Fibroblast of lung (primary cell): ENCODE measurements at places on chromosomes 11 and 22. TPM values are rescaled to one million over a fixed set of nuclear protein-coding genes. Genes with fewer than 3 reads are reported as not detected.

DNA sequence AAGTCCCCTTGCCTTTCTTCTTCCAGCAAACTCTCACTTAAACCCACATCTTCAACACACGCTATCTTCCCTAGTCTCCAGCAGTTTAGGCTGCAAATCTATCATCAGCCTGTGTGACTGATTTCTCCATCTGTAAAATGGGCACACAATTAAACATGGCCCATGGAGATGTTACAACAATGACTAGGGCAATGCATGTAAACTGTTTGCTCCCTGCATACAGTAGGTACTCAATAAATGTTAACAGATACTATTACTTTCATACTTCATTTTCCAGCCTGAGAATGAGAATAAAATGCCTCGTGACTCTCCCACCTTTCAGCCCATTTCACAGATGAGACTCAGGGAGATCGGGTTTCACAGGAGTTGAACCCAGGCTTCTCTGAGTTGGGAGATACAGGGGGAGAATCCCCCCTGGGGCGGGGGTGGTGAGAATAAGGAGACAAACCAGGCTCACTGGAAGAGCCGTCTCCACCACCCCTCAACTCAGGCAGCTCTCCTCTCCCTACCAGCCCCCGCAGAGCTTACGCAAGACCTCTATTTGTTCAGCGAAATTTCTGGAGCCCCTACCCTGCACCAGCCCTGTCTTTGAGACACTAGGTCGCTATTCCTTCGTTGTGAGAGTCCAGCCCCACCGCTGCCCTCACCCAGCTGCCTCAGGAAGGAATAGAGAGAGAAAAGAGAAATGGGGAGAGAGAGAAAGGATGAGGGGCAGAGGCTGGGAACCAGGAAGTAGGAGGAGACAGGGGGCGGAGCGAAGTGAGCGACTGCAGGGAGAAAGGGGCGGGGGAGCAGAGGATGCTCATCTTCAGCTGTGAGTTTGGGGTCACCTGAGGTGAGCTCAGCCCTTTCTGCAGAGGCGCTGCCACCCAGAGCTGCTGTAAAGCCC, 42.1 kb upstream of the KLHL35 start:
- DNase-seq = peak; percentile 52

GRCh38 chr11:113163291-113164030, 150.9 kb upstream of the TTC12 start:
- peak; percentile 3 for DNase-seq

- DNase-seq = no peak
Measured at GRCh38 chr11:24043842-24044241, 453.0 kb upstream of the LUZP2 start.

DNA sequence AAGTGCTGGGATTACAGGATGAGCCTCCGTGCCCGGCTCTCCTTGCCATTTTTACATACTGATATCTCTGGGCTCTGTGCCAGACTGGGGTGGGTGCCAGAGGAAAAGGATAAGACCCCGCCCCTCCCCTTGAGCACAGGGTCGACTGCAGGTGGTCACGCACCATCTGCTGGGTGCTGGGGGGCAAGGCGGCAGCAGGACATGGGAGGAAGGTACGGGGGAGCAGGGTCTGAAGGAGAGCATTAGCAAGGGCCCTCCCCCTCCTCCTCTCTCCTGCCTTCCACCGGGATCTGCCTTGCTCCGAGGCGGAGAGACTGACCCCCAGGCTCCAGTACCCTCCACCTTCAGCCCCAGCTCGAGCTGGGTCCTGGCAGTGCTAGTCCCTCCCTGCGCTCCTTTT, 9.7 kb upstream of the PGA3 start:
- DNase-seq = no peak

DNA sequence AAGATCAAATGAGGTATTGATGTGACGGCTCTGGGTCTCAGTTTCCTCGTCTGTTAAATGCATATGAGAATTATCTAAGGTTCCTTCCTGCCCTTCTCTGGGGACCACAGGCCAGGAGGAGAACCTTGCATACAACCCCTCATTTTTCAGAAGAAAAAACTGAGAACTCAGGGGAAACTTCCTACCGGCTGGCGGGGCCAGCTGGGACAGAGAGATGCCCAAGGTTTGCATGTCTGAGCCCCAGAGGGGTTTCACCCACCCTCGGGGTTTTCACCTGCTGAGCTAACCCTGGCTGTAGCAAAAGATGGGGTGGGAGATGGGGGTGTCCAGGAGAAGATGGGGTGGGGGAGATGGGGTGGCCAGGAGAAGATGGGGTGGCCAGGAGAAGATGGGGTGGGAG, 4.3 kb downstream of the TNFRSF13C start:
- no peak for DNase-seq

DNA sequence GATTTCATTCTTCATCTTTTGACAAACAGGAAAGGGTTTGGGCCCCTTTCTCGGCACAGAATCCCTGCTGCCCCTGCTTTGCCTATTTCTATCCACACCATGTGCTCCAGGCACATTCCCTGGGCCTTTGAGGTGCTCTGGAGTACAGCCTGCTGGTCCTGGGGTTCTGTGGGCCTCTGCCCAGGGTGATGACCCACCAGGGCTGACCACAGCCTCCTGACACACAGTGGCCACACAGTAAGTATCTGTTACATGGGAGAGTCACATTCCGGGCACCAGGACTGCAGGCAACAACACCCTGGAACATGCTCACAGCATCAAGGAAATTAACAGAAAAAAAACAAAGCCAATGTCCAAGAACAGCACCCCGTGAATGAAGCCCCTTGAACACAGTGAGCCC, 39.1 kb downstream of the SCUBE2 start:
- no peak for DNase-seq

GRCh38 chr11:73980001-73980961, 2.4 kb downstream of the UCP2 start:
- DNase-seq = no peak

GRCh38 chr11:2154195-2154585, 6.8 kb downstream of the INS start:
- DNase-seq = no peak

GRCh38 chr22:19705181-19705934, 8.9 kb upstream of the SEPTIN5 start:
- DNase-seq = no peak

DNA sequence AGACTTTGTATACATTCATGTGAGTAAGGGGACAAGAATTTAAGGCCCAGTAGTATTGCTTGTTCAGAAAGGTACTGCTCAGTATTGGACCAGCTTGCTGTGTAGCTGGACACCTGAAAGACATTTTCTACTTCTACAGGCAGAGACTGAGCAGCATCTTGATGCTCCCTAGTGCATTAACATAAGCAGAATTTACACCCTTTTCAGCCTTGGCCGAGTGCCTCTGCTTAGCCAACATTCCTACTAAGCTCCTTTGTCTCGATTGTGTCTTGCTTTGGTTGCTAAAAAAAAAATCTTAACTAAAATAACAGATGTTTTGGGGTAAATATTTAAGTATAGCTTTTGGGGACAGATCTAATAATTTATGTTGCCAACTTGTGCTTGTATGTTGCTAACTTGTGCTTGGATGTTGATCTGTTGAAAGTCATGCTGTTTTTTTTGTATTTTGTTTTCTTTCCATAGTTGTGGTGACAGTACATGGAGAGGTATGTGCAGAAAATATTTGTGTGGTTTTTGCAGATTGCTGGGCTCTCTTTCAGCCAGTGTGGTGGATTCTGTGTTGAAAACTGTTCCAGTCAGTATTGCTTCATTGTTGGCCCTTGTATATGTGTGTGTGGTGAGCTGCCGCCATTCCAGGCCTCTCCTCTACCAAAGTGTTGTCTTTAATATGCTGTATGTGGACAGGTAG, 3.7 kb downstream of the PTS start:
- peak; percentile 75 for DNase-seq

GRCh38 chr11:62880231-62880802, 379 bp upstream of the SLC3A2 start:
- peak; percentile 75 for DNase-seq

DNA sequence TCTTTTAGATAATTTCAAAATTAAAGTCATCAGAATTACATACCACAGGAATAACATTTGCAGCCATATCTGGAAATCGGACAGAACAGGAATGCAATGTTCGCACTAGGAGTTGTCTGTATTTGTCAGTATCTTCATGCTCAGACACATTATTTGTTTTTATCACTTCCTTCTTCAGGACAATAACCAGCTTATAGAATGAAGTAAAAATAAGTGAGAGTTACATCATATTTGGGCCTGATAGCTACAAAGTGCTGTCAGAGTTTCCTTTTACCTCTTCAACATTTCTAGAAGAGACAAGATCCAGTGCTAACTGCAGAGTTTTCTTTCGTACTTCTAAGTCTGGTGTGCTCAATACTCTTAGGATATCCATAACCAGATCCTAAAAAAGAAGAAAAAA, 18.9 kb downstream of the COPB1 start:
- no peak for DNase-seq

- no peak for DNase-seq
Measured at GRCh38 chr11:2621894-2622293, 77.9 kb downstream of the KCNQ1OT1 start.

- DNase-seq = no peak
Measured at GRCh38 chr11:10029386-10030121, 264.5 kb downstream of the SBF2 start.

DNA sequence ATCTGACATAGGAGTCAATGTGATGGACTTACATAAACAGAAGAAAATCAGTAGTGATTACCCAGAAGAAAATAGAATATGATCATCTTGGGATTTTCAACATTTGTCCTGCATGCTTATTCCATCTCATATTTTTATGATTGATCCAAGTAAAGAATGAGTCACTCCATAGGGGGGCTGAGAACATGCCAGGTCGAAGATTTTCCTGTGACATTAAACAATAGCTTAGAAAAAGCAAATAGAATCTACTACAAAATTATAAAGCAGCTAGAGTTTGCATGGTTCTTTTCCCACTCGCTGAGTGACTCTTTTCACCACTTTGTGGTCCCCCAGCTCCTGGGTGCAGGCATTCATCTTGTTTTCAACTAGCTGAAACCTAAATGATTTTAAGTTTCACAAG, 56.3 kb downstream of the DDI1 start:
- DNase-seq = no peak

Gene TSPAN32
- total RNA-seq = 0.17 and 0.26 TPM in 2 replicates

Gene PACSIN3
- 19.8 and 20.0 TPM in 2 replicates for total RNA-seq

Gene HBG1
- total RNA-seq = not detected in 2 replicates

Gene TIGD3
- under 0.01 and 0.17 TPM in 2 replicates for total RNA-seq

Gene SCGB1A1
- not detected in 2 replicates for total RNA-seq
